ENCODE measurements at places on chromosomes 13 and 19.

GRCh38 chr19:32165141-32165540 lies 180.3 kb upstream of the ZNF507 start:
- DNase-seq = no peak

GRCh38 chr19:23101241-23101640 lies 15.6 kb upstream of the ZNF730 start:
- no peak for DNase-seq

DNA sequence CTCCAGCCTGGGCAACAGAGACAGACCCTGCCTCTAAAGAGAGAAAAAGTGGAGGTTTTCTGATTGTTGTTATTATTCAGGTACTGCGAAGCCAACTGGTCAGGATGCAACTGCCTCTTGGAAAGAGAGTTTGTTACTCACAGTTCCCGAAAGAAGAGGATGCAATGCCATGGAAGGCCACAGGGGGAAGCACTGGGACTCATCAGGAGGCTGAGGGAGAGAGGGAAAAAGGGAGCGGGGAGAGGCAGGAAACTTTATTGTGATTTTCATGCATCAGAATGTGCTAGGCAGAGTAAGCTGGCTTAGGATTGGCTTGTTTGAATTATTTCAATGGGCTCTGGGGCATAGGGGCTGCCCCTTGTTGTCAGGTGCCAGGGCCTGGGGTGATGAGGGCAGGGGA lies 27.6 kb downstream of the MYO9B start:
- no peak for DNase-seq

DNA sequence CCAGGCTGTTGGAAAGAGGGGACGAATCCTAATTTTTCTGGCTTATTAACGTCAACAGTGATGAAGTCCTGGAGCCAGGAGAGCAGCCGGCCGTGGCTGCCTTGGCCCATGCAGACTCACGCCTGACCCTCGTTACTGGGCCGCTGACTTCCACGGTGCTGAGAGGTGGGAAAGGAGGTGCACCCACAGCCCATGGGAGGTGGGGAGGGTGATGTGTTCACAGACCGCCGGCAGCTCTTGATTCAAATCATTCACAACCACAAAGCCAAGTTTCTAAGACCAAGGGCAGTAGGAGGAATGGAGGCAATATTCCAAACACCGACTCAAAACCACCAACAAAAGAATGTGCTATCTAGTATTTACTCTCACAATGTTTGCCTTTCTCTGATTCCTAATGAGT lies 24.3 kb downstream of the COL4A2 start:
- DNase-seq = no peak

DNA sequence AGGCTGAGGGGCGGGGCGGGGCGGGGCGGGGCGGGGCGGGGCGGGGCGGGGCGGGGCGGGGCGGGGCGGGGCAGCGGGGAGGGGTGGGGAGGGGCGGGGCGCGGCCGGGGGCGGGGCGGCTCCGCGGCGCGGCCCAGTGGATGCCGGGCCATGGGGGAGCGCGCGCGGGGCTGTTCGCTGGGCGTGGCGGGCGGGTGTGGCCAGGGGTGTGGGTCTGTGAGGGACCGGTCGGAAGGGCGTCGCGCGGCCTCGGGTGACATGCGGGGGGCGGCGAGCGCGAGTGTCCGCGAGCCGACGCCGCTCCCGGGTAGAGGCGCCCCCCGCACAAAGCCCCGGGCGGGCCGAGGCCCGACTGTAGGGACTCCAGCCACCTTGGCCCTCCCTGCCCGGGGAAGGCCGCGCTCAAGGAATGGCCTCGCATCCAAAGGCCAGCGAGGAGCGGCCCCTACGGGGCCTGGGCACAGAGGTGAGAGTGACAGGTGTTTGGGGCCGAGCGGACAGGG lies at the start of gene ZFP28:
TSS of gene ZFP28 (plus strand) at position 188 of the 503 bp plus-strand sequence. CDS start at position 259, 71 bp downstream.
- no peak for DNase-seq

- DNase-seq = no peak
These were observed 6.7 kb upstream of the RANBP3 start for GRCh38 chr19:5984600-5984999.

GRCh38 chr13:51435002-51435578 lies 17.7 kb downstream of the INTS6 start:
- DNase-seq = no peak

GRCh38 chr13:113458253-113459065 lies 5.2 kb upstream of the ADPRHL1 start:
- DNase-seq = no peak

GRCh38 chr13:27007166-27007565 lies 164.4 kb downstream of the USP12 start:
- no peak for DNase-seq

- DNase-seq = no peak
These were observed 62.7 kb upstream of the ARGLU1 start for GRCh38 chr13:106630650-106631049.

- peak; percentile 63 for DNase-seq
These were observed 3.8 kb downstream of the ZC3H4 start for GRCh38 chr19:47109541-47110375.

GRCh38 chr13:112850273-112850672 lies 118.7 kb upstream of the MCF2L start:
- no peak for DNase-seq

- DNase-seq = peak; percentile 40
These were observed 5.0 kb downstream of the LYL1 start for GRCh38 chr19:13097463-13098258.

GRCh38 chr13:44317752-44318151 lies 55.9 kb upstream of the SERP2 start:
- no peak for DNase-seq

- no peak for DNase-seq
These were observed 201.4 kb downstream of the PCCA start for GRCh38 chr13:100290165-100290801.

DNA sequence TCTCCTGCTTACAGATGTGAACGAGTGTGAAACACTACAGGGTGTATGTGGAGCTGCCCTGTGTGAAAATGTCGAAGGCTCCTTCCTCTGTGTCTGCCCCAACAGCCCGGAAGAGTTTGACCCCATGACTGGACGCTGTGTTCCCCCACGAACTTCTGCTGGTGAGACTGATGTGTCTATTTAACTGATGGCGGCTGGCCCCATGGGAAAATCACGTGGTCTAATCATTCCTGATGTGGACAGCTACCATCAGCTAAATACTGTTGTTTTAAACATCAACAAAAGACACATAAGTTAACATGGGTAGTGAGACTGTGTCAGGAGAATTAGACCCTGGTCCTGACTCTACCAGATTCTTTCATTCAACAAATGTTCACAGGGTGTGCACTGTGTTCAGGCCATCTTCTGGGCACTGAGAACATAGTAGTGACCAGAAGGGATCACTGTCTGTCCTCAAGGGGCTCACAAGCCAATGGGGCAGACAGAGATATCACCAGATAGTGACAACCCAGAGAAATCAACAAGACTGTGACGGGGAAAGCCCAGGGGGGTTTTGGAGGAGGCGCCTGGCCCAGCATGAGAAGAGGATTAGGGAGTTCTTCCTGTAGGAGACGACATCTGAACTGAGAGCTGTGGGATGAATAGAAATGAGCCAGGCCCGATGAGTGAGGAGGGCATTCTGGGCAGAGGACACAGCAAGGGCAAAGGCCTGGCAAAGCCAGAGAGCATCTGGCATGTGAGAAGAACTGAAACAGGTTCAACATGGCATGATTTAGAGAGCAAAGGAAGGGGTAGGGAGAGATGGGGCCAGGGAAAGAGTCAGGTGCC lies 18.4 kb downstream of the LTBP4 start:
- no peak for DNase-seq

DNA sequence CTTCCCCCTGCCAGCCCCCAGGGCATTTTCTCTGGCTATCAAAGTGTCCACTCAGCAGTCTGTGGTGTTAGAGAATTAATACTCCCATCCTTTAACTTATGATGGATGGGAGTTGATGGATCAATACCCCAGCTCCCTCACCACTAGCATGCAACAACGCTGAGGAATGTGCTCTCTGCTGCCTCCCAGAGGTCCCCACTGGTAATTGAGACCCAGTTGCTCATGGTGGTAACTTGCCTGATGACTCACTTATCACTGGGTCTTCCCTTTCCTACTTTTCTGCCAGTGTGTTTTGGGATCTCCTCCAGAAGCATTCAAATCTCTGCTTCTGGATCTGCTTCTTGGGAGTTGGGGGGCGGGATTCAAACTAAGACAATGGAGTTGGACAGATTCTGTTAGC lies 20.3 kb upstream of the CACNA1A start:
- no peak for DNase-seq

DNA sequence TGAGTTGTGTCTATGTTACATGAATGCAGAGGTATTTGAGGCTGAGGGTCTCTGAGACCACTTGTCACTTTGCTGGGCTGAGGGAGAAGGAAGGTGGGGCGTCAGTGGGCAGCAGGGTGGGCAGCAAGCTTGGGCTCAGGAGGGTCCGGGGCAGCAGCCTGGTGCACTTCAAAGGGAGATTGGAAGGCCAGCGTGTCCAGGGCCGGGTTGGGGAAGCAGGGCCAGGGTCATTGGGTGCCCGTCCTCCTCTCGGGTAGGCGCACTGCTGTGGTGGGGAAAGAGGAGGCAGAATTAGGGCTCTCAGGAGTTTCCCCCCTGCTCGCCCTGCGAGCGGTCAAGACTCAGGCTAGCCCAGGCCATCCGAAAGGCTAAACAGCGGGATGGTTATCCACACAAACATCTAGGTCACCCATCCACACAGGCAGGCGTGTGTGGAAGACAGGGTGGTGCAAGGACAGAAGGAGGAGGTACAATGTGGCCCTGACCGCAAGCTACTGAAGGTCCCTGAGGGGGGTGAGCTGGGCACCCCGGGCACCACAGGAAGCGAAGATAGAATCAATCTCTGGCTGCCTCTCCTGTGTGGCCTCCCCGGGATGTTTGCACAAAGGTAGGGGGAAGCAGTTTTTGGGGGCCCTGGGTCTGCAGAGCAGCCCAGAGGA lies 37.7 kb downstream of the MYO9B start:
- no peak for DNase-seq

- DNase-seq = no peak
These were observed 2.5 kb downstream of the KDM4B start for GRCh38 chr19:4971424-4971793.

DNA sequence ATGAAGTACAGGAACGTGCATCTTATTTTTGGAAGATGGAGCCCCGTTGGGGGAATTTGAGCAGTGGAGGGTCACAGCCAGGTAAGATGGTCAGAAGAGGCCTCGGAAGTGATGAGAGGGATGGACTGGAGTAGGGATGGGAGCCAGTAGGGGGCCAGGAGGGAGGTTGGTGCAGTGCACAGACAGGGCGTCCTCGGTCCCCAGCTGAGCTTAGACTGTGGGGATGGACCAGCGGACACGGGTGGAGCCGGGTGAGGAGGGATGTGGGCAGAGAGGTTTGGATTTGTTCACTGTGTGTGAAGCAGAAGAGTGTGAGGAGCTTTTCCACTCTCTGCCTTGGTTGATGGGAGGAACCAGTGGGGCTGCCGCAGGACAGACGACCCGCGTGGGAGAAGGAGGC lies 10.6 kb downstream of the RPS9 start:
- DNase-seq = no peak

DNA sequence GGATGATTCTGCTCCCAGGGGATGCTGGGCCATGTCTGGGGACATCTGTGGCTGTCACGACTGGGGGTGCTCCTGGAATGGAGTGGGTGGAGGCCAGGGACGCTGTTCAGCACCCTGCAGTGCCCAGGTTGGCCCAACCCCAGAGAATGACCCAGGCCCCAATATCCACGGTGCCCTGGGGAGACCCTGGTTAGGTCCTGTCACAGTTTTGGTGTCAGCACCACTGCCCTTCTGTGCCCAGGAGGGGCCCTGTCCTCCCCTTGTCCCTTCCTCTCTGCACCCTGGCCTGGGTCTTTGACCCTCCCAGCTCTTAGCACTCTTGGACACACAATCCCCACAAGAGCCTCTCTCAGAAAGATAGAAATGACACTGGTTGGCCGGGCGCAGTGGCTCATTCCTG lies 85.3 kb downstream of the GADD45B start:
- no peak for DNase-seq

GRCh38 chr19:11247391-11247790 lies 8.0 kb downstream of the ANGPTL8 start:
- no peak for DNase-seq

Data from CD4-positive, alpha-beta T cell treated with Interleukin-15 for 1 hour (primary cell).